Endodermal cell (in vitro differentiated cells): ENCODE measurements at places on chromosomes 4 and X.

DNA sequence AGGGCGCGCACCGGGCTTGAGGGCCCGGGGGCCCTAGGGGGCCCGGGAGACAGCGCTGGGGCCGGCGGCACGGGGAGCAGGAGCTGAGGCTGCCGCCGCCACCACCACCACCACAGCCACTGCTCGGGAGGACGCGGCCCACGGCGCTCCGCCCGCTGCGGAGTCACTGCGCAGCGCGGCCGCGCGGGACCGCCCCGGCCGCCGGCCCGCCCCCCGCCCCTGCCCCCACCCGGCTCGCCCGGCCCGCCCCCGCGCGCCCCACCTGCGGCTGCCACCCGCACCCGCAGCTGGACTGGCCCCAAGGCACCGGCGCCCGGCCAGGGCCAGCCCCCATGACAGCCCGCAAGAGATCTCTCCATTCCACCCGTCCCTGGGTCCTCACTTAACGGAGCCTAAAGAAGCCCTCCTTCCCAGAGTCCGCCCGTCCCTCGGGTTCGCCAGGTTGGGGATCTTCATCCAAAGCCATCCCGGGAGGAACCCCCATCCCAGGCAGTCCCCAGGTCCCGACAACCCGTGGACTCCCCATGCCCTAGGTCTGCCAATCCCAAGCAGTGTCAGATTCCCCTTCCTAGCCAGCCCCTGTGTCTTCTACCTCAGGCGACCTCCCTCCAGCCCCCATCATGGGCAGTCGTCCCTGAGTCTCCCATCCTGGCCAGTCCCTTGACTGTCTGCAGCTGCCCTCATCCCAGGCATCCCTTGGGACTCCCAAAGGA is 40.0 kb upstream of the IQSEC2 start:
- peak; percentile 58 for DNase-seq

GRCh38 chrX:106928227-106928626 is 8.0 kb downstream of the CLDN2 start:
- no peak for DNase-seq

GRCh38 chr4:123649645-123650391 is 253.2 kb downstream of the SPRY1 start:
- DNase-seq: peak; percentile 69

GRCh38 chr4:52894443-52894842 is 32.3 kb downstream of the RASL11B start:
- DNase-seq: no peak

DNA sequence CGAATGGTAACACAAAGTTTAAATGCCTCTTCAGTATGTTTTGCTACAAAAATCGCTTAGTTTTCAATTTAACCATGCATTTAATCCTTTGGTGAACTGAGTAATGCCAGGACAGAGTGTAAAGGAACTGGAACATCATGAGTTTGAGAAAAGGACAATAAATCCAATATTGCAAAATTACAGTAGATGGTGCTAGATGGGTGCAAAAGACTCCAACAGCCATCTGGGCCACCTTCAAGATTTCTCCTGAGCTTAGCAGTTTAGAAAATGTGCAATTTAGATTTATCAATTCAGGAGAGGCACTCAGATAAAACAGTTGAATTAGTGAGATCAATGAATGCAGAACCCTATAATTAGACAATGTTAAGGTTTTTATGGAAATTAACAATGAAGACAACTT is 33.2 kb upstream of the MID1IP1 start:
- DNase-seq: no peak

DNA sequence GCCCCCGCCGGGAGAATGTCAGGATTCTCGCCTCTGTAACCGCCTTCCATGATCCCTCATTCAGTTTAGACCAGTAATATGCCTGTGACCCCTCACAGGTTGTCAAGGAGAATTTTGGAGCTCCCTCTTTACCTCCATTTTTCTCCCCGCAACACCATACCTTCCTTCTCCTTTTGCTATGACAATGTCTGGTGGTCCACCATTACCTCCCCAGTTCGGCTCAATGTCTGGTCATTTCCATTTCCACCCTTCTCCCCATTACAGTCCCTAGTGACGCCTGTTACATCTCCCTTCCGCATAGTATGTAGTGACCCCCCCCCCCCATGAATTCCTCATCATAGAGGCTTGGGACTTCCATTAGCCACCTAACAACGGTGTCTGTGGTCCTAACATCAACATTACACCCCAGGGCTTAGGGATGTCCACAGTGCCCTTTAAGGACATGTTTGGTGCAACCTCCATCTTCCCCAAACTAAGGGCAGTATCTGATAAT is 700 bp downstream of the ARAF start:
- no peak for DNase-seq

GRCh38 chrX:13120017-13120416 is 75.6 kb upstream of the FAM9C start:
- no peak for DNase-seq

DNA sequence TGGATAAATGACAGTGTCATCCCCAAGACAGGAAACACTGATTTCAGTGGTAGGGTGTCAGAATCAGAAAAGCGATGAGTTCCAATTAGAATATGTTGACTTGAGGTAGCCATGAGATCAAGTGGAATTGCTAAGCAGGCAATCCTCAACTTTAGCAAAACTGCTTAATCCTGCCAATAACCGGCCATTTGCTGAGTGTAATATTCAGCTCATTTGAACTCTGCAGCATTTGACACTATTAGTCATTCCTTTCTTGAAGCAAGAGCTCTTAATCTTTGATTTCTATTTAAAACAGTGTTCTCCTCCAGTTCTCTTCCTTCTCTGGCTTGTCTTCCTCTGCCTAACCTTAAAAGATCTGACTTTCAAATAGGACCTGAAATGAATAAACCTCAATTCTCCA is 68.7 kb upstream of the DCLK2 start:
- DNase-seq: no peak

DNA sequence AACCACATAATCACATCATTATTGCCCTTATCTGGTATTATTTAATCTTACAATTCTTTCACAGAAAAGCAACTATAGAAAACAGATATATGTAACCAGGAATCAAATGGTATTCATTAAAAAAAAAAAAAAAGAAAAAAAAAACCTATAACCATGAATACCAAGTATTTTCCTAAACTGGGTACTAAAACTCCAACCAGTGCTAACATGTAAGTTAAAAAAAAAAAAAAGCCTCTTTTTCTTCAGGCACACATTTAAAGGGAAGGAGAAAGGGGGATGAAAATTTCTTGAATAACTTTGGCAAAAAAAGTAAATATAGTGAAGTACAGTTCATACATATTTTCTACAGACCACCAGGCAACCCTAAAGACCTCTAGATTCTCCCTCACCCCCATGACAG is 2.1 kb downstream of the PPAT start:
- no peak for DNase-seq

- no peak for DNase-seq
Measured at GRCh38 chr4:142566243-142566642, 279.9 kb downstream of the INPP4B start.

- no peak for DNase-seq
Measured at GRCh38 chr4:151319490-151319889, 5.9 kb downstream of the SH3D19 start.

GRCh38 chr4:86834901-86835300 is 14.3 kb downstream of the SLC10A6 start:
- no peak for DNase-seq

- no peak for DNase-seq
Measured at GRCh38 chr4:123577225-123577906, 180.8 kb downstream of the SPRY1 start.

DNA sequence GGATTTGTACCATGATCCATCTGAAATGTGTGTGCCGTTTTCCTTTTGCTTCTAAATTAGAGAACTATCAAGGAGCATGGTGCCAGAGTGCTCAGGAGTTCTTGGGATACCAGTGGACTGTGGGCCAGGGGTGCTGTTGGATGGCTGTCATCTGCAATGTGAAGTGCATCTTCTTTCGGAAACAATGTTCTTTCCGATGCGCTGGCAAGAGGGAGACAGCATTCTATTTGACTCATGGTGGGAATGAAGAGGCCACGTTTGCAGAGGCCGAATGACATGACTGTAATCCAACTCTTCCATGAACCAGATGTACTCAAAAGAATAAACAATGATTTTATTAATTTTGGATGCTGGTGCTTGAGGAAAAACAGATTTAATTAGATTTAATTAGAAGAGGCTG is 45.5 kb downstream of the SORCS2 start:
- DNase-seq: no peak

- DNase-seq: no peak
Measured at GRCh38 chr4:20805716-20806115, 105.5 kb downstream of the PACRGL start.

DNA sequence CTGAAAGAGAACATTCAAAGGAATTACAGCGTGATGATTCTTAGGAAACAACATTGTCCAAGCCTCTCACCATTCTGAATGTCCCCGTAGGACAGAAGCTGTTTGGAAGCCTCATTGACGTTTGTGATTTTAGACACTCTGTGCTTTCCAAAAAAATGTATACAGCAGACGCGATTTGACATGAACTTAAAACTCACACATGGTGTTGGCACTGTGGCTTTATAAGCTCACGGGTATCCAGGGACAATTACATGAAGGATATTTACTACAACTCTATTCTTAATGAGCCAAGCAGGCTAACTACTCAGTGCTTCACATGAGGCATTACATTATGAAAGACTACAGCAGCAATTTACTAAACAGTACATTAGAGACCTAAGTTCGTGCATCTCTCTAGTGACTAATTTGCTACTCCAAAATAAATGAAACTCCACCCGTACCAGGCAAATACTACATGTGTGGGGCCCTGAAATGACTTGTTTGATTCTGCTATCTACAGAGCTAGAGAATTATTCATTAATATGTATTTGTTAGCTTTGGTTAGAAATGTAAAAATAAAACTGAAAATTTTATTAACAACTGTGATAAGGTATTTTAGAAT is 620.7 kb downstream of the SPRY1 start:
- no peak for DNase-seq

GRCh38 chr4:158599150-158599549 is 72.5 kb downstream of the C4orf46 start:
- DNase-seq: no peak

DNA sequence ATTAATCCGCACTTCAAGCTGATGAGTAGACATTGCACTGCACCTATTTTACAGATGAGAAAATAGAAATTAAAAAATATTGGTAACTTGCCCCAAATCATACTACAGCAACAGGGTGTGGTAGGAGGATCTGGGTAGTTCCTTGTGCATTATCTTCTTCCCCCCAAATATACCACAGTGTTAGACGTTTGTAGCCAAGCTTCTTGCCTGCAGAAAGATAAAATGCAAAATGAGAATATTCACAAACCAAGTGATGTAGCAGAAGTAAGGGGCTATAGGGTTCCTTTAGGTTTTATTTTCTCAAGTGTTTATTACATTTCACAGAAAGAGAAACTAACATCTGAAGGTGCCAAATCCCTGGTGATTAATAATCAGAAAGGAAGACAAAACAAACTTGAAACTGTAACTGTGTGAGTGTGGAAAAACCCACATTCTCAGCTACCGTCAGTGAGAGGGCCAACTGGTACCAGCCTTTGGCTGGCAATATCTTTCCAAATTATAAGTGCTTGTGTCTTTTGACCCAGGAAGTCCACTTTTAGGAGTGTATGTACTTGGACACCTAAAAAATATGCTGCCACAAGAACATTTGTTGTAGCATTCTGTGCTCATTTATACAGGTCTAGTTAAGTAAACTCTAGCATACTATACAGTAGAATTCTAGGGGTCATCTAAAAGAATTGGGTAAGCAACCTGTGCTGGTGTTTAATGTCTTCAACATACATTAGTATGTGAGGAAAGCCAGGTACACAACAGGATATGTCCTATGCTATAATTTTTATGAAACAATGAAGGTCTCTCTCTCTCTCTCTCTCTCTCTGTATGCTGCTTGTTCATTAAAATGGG is 6.7 kb upstream of the CD38 start:
- DNase-seq: no peak
